ENCODE measurements at places on chromosomes 13 and 19. TPM values are rescaled to one million over a fixed set of nuclear protein-coding genes. Genes with fewer than 3 reads are reported as not detected.

DNA sequence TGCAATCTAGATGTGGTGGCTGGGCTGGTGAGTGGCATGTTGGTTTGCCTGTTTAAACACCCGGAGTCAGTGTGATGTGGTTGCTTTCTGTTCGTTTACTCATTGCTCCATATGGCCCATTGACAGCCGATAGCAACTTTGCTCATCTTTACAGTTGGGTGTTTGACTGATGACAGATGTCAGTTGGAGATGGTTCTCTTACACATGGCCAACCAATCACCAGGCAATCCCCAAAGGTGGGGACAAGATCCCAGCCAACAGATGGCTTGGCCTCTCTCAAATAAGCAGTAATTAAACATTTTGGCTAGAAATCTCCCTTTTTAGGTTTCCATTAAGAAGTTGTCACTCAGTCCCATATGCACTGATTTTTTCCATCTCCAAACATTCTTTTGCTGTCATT, 497.1 kb upstream of the ARGLU1 start:
- no peaks in the 10 kb centered on the region for H3K4me1 ChIP-seq
- no peaks in the 10 kb centered on the region for H3K27me3 ChIP-seq
- DNase-seq = no peak

DNA sequence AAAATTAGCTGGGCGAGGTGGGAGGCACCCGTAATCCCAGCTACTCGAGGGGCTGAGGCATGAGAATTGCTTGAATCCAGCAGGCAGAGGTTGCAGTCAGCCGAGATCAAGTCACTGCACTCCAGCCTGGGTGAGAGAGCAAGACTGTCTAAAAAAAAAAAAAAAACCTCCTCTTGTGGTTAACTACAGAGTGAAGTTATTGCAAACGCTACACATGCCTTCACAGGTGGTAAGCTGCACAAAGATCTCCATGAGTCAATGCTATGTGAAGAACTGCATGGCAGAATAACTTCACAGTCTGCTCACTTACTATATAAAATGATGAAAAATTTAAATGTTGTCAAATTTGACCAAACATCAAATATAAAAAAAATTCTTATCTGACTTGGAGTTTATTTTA, 436.8 kb downstream of the FGF14 start:
- no peak overlapping the region for H3K27ac ChIP-seq
- DNase-seq = no peak
- no peaks in the 10 kb centered on the region for H3K36me3 ChIP-seq

DNA sequence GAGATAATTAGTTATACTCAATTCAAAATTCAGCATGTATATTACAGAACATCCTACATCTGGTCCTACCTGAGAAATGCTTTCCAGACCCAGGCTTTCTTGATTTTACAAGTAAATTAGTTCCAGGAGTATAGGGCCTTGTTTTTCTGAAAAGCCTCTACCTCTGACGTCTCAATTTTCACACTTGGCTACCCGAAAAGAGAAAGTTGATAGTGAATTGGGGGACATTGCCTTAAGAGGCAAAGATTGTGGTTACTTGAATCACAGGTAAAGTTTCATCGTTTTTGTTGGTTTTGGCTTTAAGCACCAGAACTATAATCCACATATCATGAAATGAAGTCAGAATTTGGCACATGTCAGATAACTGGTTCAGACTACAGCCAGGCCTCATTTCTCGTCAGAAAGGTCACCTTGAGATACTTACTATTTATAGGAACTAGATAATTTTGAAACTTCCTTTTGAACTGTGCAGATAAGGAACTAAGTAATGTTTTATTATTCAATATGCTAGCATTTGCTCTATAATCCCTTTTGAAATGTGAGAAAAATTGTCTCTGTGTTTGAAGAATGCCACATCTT, 30.8 kb downstream of the FAM124A start:
- H3K4me3 ChIP-seq = no peak overlapping the region
- H3K36me3 ChIP-seq = peaks cover 5% of the 10 kb centered on the region
- peak overlapping the region; percentile 37 for H3K27ac ChIP-seq
- no peak for DNase-seq

GRCh38 chr13:101915331-101915730, 462.9 kb downstream of the ITGBL1 start:
- peaks cover 9% of the 10 kb centered on the region for H3K4me1 ChIP-seq
- H3K36me3 ChIP-seq = no peaks in the 10 kb centered on the region
- H3K27me3 ChIP-seq = peaks cover 66% of the 10 kb centered on the region
- no peak overlapping the region for H3K4me3 ChIP-seq
- H3K27ac ChIP-seq = no peak overlapping the region
- no peak for DNase-seq

GRCh38 chr13:81041761-81042160, 700.8 kb upstream of the SPRY2 start:
- no peaks in the 10 kb centered on the region for H3K36me3 ChIP-seq
- DNase-seq = no peak
- H3K4me3 ChIP-seq = no peak overlapping the region

The ZNF708 gene
- total RNA-seq = 5.1 TPM

The SIGLEC5 gene
- total RNA-seq = 1.3 TPM

Measured in heart left ventricle (tissue), 16 donors.